HCT116 (cell line): ENCODE measurements at places on chromosomes 11 and 22. TPM values are rescaled to one million over a fixed set of nuclear protein-coding genes. Genes with fewer than 3 reads are reported as not detected.

- no peaks in the 10 kb centered on the region for H3K36me3 ChIP-seq
- H3K27me3 ChIP-seq, result no peaks in the 10 kb centered on the region
- DNase-seq, result no peak
- H3K4me1 ChIP-seq, result no peaks in the 10 kb centered on the region
Observed at GRCh38 chr11:488062-488461, 19.0 kb downstream of the RNH1 start.

- H3K4me1 ChIP-seq, result no peaks in the 10 kb centered on the region
- H3K27ac ChIP-seq, result no peak overlapping the region
- H3K27me3 ChIP-seq, result no peaks in the 10 kb centered on the region
- no peak overlapping the region for H3K4me3 ChIP-seq
- H3K36me3 ChIP-seq, result no peaks in the 10 kb centered on the region
- DNase-seq, result no peak
Observed at GRCh38 chr11:111694851-111695250, 71.3 kb downstream of the PPP2R1B start.

DNA sequence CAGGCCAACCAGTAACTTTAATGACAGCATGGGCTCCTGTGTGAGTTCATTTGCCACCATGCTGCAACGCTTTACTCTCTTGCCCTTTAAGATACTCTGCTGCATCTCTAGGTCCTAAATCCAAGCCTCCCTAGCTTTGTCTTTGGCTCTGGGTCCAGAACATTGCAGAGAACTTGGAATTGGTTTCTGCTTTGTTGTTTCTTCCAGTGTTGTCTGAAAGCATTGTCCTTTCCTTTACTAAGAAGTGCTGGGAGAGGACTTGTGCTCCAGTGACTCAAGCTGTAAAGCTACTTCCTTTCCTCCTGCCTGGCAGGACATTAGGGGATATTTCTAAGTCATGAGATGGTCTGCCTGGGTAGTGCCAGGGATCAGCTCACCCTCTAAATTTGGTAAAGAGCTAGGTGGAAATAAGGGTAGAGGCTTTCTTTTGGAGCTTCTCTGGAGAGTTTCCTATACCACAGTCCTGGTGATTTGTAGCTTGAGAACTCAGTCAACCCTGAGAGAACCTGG, 202.5 kb upstream of the CADM1 start:
- no peaks in the 10 kb centered on the region for H3K36me3 ChIP-seq
- H3K4me1 ChIP-seq, result no peaks in the 10 kb centered on the region

DNA sequence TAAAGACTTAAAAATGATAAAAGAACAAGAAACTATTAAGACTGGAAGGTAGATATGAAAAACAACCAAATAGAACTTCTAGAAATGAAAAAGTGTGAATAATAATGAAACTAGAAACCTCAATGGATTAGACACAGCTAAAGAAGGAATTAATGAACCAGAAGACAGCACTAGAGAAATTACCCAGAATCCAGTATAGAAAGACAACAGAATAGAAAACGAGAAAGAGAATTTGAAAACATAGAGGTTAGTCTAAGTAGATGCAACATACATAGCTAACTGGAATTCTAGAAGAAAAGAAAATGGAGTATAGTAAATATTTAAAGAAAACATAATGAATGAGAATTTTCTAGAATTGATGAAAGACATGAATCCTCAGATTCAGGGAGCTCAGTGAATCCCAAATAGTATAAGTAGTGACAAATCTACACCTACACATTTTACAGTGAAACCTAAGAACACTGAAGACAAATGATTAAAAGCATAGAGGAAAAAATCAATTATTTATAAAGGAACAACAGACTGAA, 111.9 kb downstream of the PARVA start:
- DNase-seq, result no peak
- no peaks in the 10 kb centered on the region for H3K36me3 ChIP-seq
- H3K27ac ChIP-seq, result no peak overlapping the region
- no peak overlapping the region for H3K4me3 ChIP-seq
- H3K4me1 ChIP-seq, result no peaks in the 10 kb centered on the region

DNA sequence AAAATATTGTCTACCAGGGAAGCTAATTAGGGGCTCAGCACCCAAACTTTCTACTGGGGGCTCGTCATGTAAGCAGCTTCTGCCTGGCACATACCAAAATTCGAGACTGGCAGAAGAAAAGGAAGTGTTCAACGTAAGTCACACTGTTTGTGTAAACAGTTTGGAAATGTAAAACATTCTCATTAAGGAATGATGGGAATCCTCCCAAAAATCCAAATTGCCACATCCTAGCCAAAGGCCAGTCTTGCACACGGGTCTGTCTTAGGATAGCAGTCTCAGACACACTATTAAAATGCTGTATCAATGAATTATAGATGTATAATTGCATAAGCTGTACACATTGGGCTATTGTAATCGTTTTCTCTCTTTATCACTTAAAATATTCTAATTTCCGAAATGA, 28.9 kb downstream of the CUL5 start:
- 0 out of 2 replicates have a peak, but pooled peaks cover 3% of the 10 kb centered on the region for H3K36me3 ChIP-seq
- H3K27me3 ChIP-seq, result no peaks in the 10 kb centered on the region
- no peaks in the 10 kb centered on the region for H3K4me1 ChIP-seq
- no peak for DNase-seq
- H3K27ac ChIP-seq, result no peak overlapping the region

DNA sequence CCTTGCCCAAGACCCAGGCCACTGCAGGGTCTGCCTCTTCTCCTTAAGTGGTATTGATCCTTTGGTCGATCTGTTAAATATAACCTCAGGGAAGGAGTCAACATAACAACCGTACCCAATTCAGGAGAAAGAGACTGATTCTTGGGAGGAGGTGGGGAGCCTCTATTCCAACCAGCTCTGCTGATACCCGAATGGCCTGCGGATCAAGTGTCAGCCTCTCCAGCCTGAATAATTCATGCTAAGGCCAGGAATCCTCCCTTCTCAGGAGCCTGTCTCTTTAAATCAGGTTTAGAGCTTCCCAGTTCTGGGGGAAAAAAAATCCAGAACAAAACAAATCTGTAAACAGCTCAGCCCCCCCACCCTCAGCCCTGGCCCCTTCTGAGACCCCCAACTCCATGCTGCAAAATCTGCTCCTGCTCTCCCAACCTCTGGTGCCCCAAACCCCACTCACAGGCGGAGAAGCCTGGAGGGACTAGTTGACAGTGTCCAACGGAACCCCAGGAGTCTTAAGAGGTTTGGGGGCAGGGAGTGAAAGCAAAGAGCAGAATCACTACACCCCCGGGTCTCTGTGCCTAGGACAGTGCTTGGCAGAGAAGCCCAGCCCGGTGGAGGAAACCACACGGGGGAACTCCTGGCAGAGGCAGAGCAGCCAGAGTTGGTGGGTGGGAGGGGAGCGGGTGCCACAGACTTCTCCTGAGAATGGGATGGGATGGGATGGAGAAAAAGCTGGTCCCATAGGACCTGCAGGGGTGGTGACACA, 863 bp upstream of the TPBGL start:
- no peak for DNase-seq
- no peaks in the 10 kb centered on the region for H3K27me3 ChIP-seq

GRCh38 chr22:45424241-45424731, 10.8 kb downstream of the RIBC2 start:
- H3K27me3 ChIP-seq, result no peaks in the 10 kb centered on the region
- DNase-seq, result no peak
- no peaks in the 10 kb centered on the region for H3K36me3 ChIP-seq
- H3K27ac ChIP-seq, result no peak overlapping the region
- no peak overlapping the region for H3K4me3 ChIP-seq
- no peaks in the 10 kb centered on the region for H3K4me1 ChIP-seq

GRCh38 chr11:61700212-61700611, 20.0 kb downstream of the DAGLA start:
- H3K4me1 ChIP-seq, result peaks cover 57% of the 10 kb centered on the region
- H3K36me3 ChIP-seq, result no peaks in the 10 kb centered on the region
- no peak overlapping the region for H3K4me3 ChIP-seq
- H3K27ac ChIP-seq, result peak overlapping the region; percentile 52; the same call in 1 of the 2 replicates
- no peaks in the 10 kb centered on the region for H3K27me3 ChIP-seq

GRCh38 chr22:18058371-18059093, 19.3 kb upstream of the PEX26 start:
- H3K36me3 ChIP-seq, result no peaks in the 10 kb centered on the region
- H3K4me1 ChIP-seq, result no peaks in the 10 kb centered on the region; the same call in 1 of the 2 replicates
- no peak overlapping the region for H3K4me3 ChIP-seq
- no peak for DNase-seq

DNA sequence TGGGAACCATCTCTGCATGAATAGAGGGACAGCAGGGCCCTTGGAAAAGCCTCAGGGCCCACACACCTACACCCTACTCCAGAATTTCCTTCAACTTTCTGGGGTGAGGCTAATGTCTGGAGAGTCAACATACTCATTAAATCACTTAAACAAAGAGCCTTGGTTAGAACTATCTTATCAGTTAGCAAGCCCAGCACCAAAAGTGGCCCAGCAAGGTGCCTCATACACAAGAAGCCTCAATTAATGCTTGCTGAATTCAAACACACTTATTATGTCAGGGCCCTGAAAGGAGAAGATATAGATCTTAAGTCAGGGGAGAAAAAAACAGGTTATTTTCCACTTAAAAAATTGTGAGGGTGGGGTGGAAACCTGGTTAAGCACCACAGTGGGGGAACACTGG, 61.4 kb downstream of the C11orf58 start:
- no peaks in the 10 kb centered on the region for H3K4me1 ChIP-seq
- H3K36me3 ChIP-seq, result no peaks in the 10 kb centered on the region
- no peak overlapping the region for H3K27ac ChIP-seq
- H3K4me3 ChIP-seq, result no peak overlapping the region

- DNase-seq, result no peak
- no peaks in the 10 kb centered on the region for H3K27me3 ChIP-seq
- no peak overlapping the region for H3K4me3 ChIP-seq
- no peaks in the 10 kb centered on the region for H3K4me1 ChIP-seq
- H3K36me3 ChIP-seq, result no peaks in the 10 kb centered on the region
Observed at GRCh38 chr11:38256436-38256835, 1658.4 kb upstream of the RAG2 start.

- no peaks in the 10 kb centered on the region for H3K27me3 ChIP-seq
- H3K36me3 ChIP-seq, result no peaks in the 10 kb centered on the region
- DNase-seq, result no peak
- H3K27ac ChIP-seq, result no peak overlapping the region
Observed at GRCh38 chr11:5289696-5290095, 12.1 kb downstream of the OR51B4 start.

DNA sequence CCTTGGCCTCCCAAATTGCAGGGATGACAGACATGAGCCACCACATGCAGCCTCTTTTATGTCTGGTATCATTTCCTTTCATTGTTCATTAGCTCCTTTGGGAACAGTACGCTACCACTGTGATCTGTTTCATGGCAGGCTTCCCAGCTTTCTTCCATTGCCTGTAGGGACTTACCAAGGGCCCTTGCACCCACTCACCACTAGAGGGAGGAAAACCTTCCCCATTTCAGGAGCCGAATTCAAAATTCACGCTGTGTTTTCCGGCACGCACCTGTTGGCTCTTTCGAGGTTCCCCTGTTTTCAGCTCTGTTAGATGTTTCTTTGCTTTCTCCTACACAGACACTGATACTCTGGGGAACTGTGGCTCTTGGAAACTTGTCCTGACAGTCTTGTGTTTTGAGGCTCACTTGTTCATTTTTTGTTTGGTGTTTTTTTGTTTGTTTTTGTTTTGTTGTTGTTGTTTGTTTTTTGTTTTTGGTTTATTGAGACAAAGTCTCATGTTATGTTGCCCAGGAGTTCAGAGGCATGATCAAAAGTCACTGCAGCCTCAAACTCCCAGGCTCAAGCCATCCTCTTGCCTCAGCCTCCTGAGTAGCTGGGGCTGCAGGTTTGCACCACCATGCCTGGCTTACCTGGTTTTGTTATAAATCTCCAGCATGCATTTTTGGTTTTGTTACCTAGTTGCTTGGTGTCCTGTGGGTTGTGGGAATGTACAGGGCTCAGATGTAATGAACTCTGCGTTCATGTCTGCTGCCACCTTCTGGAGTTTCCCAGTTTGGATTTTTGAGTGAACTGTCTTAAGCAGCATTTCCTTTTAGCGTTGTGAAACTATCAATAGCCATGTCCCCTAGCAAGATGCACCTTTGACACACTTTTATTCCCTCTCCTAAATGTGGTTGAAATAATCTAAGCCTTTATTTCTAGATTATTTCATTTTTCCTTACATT, 2.3 kb downstream of the KRTAP5-11 start:
- DNase-seq, result peak; percentile 48
- H3K36me3 ChIP-seq, result no peaks in the 10 kb centered on the region
- peaks cover 4% of the 10 kb centered on the region; the same call in 1 of the 2 replicates for H3K27me3 ChIP-seq
- peaks cover 4% of the 10 kb centered on the region; the same call in 1 of the 2 replicates for H3K4me1 ChIP-seq
- no peak overlapping the region for H3K27ac ChIP-seq

The KRTAP5-9 gene
- 0.27 TPM for total RNA-seq

The ZNF215 gene
- total RNA-seq, result 9.9 TPM

The RAB39A gene
- not detected for total RNA-seq

The KCNK4 gene
- not detected for total RNA-seq

The RBM4 gene
- 94.4 TPM for total RNA-seq

The POU2AF3 gene
- total RNA-seq, result not detected

The OR8G1 gene
- total RNA-seq, result not detected

The FBXO3 gene
- total RNA-seq, result 27.2 TPM

The PLAAT2 gene
- total RNA-seq, result not detected

The OVOL1 gene
- total RNA-seq, result 14.7 TPM
